Pancreas (tissue), 10 donors: ENCODE measurements at places on chromosomes 2 and 18. TPM values are rescaled to one million over a fixed set of nuclear protein-coding genes. Genes with fewer than 3 reads are reported as not detected.

GCG gene
- 1,874 TPM for polyA plus RNA-seq

CTAGE1 gene
- polyA plus RNA-seq: not detected

CFAP210 gene
- 0.15 TPM for polyA plus RNA-seq

FAM228A gene
- polyA plus RNA-seq: 0.56 TPM

APOB gene
- 0.09 TPM for polyA plus RNA-seq

VWA3B gene
- polyA plus RNA-seq: 0.07 TPM

MATN3 gene
- polyA plus RNA-seq: 0.23 TPM

PECR gene
- 6.8 TPM for polyA plus RNA-seq

SNX17 gene
- polyA plus RNA-seq: 60.2 TPM

KCNIP3 gene
- 3.5 TPM for polyA plus RNA-seq

HOXD12 gene
- not detected for polyA plus RNA-seq

PRSS56 gene
- 0.02 TPM for polyA plus RNA-seq

ATP6V1C2 gene
- polyA plus RNA-seq: 1.2 TPM

PTPRN gene
- polyA plus RNA-seq: 220 TPM

SLC23A3 gene
- polyA plus RNA-seq: 3.0 TPM

IRS1 gene
- polyA plus RNA-seq: 3.2 TPM

TGFA gene
- 3.8 TPM for polyA plus RNA-seq

ADCYAP1 gene
- 4.7 TPM for polyA plus RNA-seq

STPG4 gene
- polyA plus RNA-seq: not detected

HOXD4 gene
- polyA plus RNA-seq: 1.0 TPM

GPR148 gene
- polyA plus RNA-seq: 1.2 TPM

KCNS3 gene
- polyA plus RNA-seq: 16.4 TPM

IL37 gene
- polyA plus RNA-seq: not detected

CAPN13 gene
- 18.3 TPM for polyA plus RNA-seq

CCBE1 gene
- polyA plus RNA-seq: 0.08 TPM

GAD1 gene
- 0.84 TPM for polyA plus RNA-seq

CCL20 gene
- 8.8 TPM for polyA plus RNA-seq

NRP2 gene
- polyA plus RNA-seq: 0.65 TPM

C2orf78 gene
- polyA plus RNA-seq: not detected

GAREM1 gene
- polyA plus RNA-seq: 2.9 TPM

APCDD1 gene
- 5.6 TPM for polyA plus RNA-seq

TDRD15 gene
- not detected for polyA plus RNA-seq

PROKR1 gene
- 0.02 TPM for polyA plus RNA-seq

EFHD1 gene
- 4.8 TPM for polyA plus RNA-seq

ELMOD3 gene
- polyA plus RNA-seq: 22.9 TPM

RTP5 gene
- 0.02 TPM for polyA plus RNA-seq

ANKRD62 gene
- 0.38 TPM for polyA plus RNA-seq

GPR35 gene
- polyA plus RNA-seq: 4.6 TPM

GPR55 gene
- polyA plus RNA-seq: not detected
